ENCODE measurements at places on chromosomes 2 and 18.
A peak's percentile ranks its signal among the peaks of the same experiment; 100 is the strongest.

- no peak for DNase-seq
These were observed 434.1 kb upstream of the HS6ST1 start for GRCh38 chr2:128752691-128753263.

DNA sequence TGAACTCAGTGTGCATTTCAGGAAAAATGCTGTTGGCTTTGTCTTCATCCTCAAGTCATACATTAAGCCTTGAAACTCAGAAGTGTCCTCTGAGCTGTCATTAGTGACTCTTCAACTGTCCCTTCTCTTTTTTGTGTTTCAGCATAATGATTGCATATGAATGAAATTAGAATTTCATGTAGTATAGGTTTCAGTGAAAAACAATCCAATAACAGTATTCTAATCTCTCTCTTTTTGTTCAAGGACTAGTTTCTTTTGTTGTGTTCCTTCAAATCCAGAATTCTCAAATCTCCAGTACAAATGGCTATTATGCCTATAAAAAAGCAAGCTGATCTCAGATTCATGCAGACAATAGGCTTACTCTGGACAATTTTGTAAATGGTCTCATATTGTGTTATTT lies 133.5 kb downstream of the QPCT start:
- no peak for DNase-seq

GRCh38 chr18:36215577-36215976 lies 28.3 kb downstream of the MOCOS start:
- no peak for DNase-seq

- DNase-seq, result no peak
These were observed 110.5 kb downstream of the LYPD6B start for GRCh38 chr2:149149007-149149297.

- DNase-seq, result no peak
These were observed 19.1 kb downstream of the CYBRD1 start for GRCh38 chr2:171541202-171541887.

GRCh38 chr2:186526281-186526680 lies 40.2 kb downstream of the ZC3H15 start:
- no peak for DNase-seq

DNA sequence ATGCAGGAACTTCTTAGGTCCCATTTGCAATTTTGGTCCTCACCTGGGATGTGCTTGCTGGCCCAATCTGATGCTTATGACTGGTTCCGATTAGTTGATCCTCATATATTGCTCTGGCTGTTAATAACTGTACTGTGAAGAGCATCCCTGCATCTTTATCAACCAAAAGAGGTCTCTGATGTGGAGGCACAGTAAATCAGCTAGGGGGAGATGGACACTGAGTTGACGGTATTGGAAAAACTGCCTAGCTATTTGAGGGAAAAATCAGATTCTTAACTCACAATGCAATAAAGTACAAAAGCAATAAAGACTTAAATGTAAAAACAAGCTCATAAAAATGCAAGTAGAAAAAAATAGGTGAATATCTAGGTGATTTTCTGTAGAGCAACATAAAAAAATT lies 188.0 kb upstream of the TCF4 start:
- DNase-seq, result no peak

- DNase-seq, result no peak
These were observed 173.6 kb downstream of the BCL2 start for GRCh38 chr18:63145851-63146555.

- no peak for DNase-seq
These were observed 52.7 kb downstream of the SPRED2 start for GRCh38 chr2:65379721-65380171.

DNA sequence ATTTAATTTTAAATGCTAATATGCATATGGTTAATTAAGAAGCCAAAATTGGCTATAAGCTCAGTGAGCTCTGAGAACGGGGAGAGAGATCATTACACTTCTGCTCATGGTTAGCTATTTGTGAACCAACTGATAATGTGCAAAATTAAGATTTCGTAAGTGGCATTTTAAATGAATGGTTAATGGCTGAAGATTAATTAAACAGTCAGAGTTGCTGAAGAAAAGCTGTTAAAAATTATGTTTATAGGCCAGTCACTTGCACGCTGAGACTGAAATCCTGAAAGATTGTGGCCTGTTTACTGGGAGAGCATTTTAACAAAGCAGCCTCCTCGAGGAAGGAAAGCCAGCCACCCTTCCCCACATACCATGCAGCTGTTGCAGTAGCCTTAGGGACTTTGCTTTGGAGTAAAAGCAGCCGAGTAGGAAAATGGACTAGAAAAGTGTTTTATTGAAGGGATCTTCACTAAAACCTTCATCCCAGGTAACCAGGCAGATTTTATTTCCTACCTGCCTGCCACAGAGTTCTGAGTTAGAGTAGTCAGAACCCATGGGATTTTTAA lies 218.8 kb upstream of the NRP2 start:
- no peak for DNase-seq

- no peak for DNase-seq
These were observed 40.6 kb upstream of the GCFC2 start for GRCh38 chr2:75751360-75751759.

- no peak for DNase-seq
These were observed 44.4 kb downstream of the RAB27B start for GRCh38 chr18:54872681-54873080.

DNA sequence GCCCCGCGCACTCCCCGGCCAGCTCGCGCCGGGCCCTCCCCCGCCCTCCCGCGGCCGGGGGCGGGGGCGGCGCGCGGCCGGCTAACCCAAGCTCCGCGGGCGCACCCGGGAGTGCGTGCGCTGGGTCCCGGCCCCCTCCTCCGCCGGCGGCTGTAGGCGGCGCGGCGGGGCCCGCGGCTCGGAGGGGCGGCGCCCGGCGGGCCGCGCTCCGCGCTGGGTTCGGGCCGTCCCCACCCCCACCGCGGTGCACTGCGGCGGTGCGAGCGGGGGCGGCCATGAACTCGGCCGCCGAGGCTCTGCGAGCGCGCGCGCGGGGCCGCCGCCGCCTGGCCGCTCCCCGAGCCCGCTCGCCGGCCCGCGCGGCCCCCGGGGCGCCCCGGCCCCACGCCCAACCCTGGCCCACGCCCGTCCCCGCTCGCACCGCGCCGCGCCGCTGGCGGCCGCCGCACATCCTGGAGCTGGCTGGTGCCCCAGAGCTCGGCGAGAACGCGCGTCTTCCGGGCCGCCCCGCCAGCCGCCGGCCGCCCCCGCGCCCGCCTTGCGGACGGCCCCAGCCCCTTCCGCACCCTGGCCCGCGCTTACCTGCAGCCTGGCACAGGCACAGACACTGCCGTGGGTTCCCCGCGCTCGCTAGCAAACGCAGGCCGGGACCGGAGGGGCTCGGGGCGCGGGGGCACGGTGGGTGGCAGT lies at the start of gene ZBTB14:
TSS of gene ZBTB14 (minus strand) at position 496 of the 690 bp plus-strand sequence. CDS start 2,480 bp downstream, outside the sequence.
- peak; percentile 71 for DNase-seq

- DNase-seq, result no peak
These were observed 168.8 kb downstream of the RTP5 start for GRCh38 chr2:242038166-242038927.

GRCh38 chr18:45106331-45106774 lies 425.7 kb downstream of the SETBP1 start:
- DNase-seq, result peak; percentile 2

- no peak for DNase-seq
These were observed 796.3 kb upstream of the FSHR start for GRCh38 chr2:49950646-49951045.

GRCh38 chr2:174786066-174786725 lies 21.9 kb upstream of the CHRNA1 start:
- DNase-seq, result no peak

- no peak for DNase-seq
These were observed 1018.4 kb upstream of the ACVR2A start for GRCh38 chr2:146826388-146826787.

GRCh38 chr2:195498839-195499490 lies 158.1 kb upstream of the SLC39A10 start:
- no peak for DNase-seq

DNA sequence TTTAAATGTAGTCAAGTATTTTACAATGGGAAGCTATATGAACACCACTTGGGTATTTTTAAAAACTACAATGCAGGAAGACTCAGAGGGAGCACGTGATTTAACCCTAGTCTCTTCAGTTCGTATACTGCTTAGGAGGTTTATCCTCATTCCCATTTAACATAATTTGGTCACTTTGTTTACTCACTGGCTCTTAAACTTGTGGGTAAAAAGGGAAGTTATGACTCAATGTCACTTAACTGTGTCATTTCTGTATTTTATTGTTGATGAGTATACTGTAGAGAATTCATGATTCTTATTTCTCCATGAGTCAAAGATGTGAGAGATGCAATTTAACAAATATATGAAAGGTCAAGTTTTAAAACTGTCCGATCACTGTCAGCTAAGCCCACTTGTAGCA lies 48.2 kb downstream of the SLC66A3 start:
- DNase-seq, result no peak

GRCh38 chr2:25505622-25506021 lies 163.9 kb upstream of the DNMT3A start:
- no peak for DNase-seq

- no peak for DNase-seq
These were observed 240.2 kb downstream of the CYP26B1 start for GRCh38 chr2:71907503-71907902.

DNA sequence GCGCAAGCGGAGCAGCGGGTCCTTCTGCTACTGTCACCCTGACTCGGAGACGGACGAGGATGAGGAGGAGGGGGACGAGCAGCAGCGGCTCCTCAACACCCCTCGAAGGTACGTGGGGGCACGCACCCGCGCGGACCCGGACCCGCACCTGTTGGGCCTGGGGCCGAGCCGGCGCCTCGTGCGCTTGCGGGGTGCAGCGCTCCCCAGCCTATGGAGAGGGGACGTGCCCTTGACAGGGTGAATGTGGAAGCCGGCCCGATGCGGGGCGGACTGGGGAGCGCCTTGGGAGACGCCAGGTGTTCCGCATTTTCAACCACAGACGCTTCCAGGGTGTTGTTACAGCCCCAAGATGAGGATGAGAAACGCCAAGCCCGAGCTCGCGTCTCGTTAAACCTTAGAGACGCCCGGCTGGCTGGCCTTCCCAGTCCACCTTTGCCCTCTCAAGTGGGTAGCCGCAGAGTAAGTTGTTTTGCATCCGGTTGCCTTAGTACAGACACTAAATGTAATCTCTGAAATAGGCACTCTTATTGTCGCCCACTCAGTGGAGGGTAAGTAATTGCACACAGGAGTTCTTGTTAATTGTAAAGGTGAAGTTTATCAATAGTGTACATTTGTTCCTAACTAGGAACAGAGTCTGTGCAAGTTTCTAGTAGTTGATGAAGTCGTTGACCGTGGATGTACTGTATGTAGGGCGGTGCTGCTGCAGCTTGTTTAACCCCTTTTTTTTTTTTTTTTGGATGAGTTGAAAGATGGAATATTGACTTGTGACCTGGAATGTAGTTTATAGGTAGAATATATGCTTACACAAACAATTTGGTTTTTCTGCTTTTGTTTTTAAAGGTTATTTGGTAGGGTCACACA lies 815 bp downstream of the GMCL1 start:
- DNase-seq, result peak; percentile 25

DNA sequence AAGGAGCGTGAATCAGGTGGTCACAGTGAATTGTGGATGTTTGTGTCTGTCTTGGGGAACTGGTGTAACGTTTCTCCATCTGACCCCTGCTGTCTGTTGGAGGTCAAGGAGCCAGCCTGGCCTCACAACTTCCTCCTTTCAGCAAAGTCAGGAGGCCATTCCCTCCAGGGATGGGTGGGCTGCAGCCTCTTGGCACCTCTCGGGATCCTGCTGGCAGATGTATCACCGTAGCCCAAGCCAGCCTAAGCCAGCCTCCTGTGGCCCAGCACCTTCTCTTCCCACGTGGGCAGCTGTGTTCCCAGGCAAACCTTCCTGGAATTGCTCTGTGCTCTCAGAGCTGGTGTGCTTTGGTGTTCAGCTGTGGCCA lies 30.5 kb downstream of the HPCAL1 start:
- no peak for DNase-seq

- no peak for DNase-seq
These were observed 19.8 kb downstream of the ZNF407 start for GRCh38 chr18:74617486-74617885.

GRCh38 chr2:46610021-46610420 lies 130.7 kb downstream of the TMEM247 start:
- DNase-seq, result no peak

DNA sequence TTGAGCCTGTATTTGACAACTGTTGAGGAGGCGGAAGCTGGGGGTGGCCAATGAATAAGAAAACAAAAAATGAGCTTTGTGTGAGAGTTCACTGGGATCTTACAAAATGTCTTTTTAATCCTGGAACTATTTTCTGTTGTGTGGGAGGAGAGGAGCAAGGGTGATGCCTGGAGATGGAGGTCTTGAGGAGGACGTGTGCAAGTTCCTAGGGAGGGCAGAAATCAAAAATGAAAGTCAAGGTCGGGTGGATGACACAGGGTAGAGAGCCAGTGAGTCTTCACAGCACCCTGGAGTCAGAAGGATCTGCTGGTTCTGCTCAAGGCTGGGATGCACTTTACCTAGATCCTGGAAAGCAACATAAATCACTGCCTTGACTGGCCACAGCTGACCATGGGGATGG lies 180.3 kb upstream of the PKDCC start:
- no peak for DNase-seq

DNA sequence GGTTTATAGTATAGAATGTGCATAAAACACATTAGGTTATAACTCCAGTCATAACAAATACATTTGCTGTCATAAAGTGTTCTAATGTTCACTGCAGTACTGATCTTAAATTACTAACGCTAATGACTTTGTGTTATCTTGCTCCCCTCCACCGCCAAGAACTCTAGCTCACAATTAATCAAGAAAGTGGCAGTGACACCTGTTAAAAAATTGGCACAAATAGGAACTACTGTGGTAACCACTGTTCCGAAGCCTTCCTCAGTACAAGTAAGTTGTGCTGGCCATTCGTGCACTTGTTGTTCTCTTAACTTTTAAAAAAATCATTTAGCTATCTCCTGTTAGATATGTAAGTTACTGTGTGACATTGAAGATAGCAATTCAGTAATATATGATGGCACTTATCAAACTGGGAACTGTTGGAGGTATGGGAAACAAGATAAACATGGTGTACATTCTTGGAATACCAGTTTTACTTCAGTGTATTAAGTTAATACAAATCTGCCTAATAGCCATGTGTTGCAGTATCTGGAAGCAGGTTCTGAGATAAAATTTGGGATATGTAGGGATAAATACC lies 41.2 kb downstream of the TAF4B start:
- DNase-seq, result no peak

DNA sequence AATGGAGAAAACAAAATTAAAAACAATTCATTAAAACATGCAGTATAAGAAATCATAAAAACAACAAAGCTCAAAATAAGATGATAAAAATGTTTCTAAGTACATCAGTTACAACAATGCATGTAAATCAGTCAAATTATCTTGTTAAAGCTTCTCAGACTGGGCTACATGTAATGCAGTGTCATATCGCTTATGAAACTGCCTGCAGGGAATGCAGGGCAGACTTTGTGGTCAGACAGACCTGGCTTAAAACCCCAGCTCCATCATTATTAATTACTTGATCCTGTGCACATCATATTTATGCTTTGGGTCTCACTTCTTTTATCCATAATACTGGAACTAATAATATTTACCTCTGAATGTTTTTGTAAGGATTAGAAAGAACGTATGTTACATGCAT lies 74.6 kb downstream of the PID1 start:
- DNase-seq, result no peak

- DNase-seq, result no peak
These were observed 136.9 kb upstream of the IL1R2 start for GRCh38 chr2:101854877-101855276.

Measured in T-cell (primary cell).